Activated CD4-positive, alpha-beta T cell treated with anti-CD3 and anti-CD28 coated beads for 1 hour (primary cell): ENCODE measurements at places on chromosomes 6 and 20.

GRCh38 chr6:16716321-16716858 lies 44.9 kb downstream of the ATXN1 start:
- no peak for DNase-seq

DNA sequence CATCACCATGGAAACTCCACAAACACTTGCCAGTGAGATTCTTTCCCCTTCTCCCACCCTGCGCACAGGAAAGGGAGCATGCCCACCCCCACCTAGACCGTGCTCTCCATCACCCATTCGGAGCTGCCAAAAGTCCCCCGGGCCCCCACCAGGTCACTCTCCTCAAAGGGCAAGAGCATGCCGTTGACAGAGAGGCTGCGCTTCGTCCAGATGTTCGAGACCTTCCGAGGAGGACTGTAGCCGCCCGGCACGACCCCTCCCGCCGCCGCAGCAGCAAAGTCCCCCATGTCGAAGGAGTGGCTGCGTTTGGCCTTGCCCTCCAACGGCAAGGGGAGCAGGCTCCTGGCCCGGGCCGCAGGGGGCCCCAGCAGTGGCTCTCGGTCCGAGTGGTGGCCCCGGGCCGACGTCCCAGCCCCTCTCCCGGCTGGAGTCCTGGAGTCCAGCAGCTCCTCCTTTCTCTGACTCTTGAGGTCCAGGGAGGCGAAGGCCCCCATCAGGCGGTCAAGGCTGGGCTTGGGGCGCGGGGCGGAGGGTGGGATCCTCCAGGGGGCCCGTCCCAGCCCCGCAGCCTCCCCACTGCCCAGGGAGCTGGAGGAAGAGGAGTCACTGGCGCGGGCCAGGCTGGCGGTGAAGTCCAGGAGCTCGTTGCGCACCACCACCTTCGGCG lies 195.2 kb downstream of the LRFN2 start:
- DNase-seq: no peak

DNA sequence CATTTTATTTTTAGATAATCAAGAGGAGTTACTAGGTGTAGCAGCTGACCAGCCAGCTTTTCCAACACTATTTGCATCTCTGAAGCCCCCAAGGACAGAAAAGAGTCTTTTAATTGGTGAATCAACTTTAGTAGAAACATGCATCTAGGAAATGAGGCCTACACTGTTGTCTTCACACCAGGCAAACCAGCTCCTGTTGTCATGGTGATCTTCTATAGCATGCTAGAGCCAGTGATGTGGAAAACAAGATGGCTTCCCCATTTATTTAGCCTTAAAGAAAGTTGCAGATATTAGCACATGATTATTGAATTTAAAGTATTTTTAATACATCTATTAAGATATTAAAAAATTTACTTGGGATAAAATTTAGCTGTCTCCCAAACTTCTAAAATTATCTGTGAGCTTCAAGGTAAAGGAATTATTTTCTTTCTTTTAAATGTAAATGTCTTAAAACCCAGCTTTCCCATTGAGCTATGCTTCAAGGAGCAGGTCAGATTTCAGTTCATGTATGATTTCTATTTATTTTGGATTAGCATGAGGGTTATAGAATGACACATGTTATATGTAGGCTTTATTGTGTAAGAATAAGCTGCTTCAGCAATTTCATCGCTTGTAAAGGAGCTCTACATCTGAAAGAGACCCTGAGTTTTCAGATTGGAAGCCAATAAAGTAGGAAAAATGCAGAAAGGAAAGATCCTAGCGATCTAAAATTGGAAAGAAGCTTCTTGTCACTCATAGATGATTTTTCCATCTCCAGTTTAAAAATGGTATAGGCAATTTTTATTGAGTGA lies 564.9 kb upstream of the CITED2 start:
- DNase-seq: no peak

DNA sequence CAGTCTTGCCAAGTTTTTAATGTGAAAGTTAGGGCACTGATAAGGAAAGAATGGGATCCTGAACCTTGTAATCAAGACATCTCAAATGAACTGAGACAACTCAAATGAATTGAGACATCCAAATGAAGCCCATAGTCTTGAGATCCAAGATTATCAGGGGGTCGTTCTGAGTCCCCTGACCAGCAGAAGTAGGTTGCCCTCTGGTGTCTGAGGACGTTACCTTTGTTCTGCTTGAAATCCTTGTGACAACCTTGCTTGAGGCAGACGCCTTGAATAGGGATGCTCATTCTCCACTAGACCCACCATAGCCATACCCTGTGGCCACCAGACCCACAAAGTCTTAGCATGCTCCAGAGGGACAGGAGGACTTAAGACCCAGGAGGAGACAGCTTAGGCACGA lies 37.7 kb downstream of the ZBTB9 start:
- no peak for DNase-seq

DNA sequence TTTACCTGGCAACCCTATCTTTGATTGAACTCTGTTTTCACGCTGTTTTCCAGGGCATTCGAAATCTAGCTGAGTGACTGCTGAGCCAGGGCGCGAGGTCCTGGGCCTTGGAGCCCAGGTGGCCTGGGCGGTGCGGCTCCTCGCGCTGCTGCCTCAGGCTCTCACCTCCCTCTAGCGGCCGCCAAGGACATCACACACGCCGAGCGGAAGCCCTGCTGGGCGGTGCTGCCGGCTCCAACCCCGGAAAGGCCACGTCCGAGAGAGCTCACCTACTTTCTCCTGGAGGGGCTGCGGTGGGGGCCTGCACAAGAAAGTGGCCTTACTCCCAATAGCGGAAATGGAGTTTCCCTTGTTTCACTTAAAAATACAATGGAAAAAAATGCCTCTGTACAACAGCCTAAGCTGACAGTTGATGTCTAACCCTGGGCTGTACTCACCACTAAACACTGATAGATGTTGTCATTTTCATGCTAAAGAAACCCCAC lies 77.7 kb downstream of the ELOVL4 start:
- DNase-seq: peak; percentile 61

GRCh38 chr20:48538058-48538825 lies 289.6 kb downstream of the PREX1 start:
- DNase-seq: no peak
